SK-N-SH (cell line): ENCODE measurements at places on chromosomes 2 and 18. TPM values are rescaled to one million over a fixed set of nuclear protein-coding genes. Genes with fewer than 3 reads are reported as not detected.

The COLEC11 gene
- 8.7 and 15.2 TPM in 2 replicates for polyA plus RNA-seq

The HOXD13 gene
- not detected in 2 replicates for polyA plus RNA-seq

The ABCG5 gene
- not detected in 2 replicates for polyA plus RNA-seq

The NEB gene
- 0.02 and 0.05 TPM in 2 replicates for polyA plus RNA-seq

The DCC gene
- 0.20 and 0.34 TPM in 2 replicates for polyA plus RNA-seq

The ASB18 gene
- not detected in 2 replicates for polyA plus RNA-seq

The SKOR2 gene
- not detected in 2 replicates for polyA plus RNA-seq

The NEU2 gene
- not detected in 2 replicates for polyA plus RNA-seq

The RSAD2 gene
- 0.15 and 0.35 TPM in 2 replicates for polyA plus RNA-seq

The TCF23 gene
- not detected in 2 replicates for polyA plus RNA-seq

The TMEM247 gene
- not detected in 2 replicates for polyA plus RNA-seq

The KIAA2012 gene
- 0.07 and 0.11 TPM in 2 replicates for polyA plus RNA-seq

The PLEK gene
- polyA plus RNA-seq, result 0.02 TPM in 2 replicates

The UGGT1 gene
- 20.0 and 25.7 TPM in 2 replicates for polyA plus RNA-seq

The ERMN gene
- polyA plus RNA-seq, result not detected in 2 replicates

The UGT1A4 gene
- polyA plus RNA-seq, result not detected in 2 replicates

The GMPPA gene
- polyA plus RNA-seq, result 61.3 and 75.1 TPM in 2 replicates

The EPHA4 gene
- 0.73 and 0.90 TPM in 2 replicates for polyA plus RNA-seq

The MC2R gene
- not detected in 2 replicates for polyA plus RNA-seq
